ENCODE measurements at places on chromosomes 2 and 18.

DNA sequence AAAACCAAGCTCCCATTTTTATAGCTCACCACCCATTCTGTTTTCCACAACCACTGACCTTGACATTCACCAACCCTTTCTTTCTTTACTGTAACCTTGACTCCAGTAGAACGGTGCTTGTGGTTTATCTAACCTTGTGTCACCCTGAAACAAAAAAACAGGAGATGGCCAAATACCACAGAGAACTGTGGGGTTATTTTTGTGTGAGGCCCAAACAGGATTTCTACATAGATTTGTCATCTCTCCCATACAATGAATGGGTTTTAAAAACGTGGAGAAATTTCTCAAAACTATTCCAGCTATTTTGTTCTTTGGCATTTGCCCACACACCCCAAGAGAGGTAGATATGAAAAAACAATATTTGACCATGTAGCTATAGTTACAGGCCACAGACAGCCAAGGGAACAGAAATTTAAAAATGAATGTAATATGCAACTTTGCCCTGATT lies 231.3 kb upstream of the TANK start:
- DNase-seq: no peak

DNA sequence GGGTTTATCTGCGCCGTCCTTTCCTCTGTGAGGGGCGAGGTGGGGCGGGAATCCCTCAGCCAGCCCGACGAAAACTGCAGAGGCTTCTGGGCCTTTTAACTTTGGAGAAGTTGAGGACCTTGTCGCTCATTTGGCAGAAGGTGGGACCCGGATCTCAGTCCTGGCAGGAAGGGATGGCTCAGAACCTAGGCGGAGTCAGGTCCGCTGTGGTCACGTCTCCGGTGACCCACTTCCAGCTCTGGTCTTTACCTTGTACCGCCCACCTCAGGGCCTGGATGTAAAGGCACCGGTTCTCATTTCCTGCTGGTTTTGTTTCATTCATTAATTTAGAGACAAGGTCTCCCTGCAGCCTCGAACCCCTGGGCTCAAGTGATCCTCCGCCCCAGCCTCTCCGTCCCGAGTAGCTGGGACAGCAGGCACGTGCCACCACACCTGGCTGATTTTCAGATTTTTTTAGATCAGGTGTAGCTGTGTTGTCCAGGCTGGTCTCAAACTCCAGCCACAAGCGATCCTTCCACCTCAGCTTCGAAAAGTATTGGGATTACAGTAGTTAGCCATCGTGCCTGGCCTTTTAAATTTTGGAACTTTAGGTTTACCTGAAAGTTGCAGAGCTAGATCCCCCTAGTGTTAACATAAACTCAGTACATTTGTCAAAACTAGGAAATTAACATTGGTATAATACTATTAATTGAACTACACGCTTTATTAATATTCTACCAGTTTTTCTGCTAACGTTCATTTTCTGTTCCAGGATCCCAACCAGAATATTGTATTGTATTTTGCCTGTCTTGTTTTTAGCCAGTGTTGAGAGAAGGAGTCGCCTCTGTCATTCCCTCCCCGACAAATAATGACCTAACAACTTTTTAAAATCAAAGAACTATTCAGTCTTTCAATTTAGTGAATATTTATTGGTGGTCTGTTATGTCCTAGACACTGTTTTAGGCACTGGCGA lies 852 bp downstream of the POLI start:
- DNase-seq: peak; percentile 65

DNA sequence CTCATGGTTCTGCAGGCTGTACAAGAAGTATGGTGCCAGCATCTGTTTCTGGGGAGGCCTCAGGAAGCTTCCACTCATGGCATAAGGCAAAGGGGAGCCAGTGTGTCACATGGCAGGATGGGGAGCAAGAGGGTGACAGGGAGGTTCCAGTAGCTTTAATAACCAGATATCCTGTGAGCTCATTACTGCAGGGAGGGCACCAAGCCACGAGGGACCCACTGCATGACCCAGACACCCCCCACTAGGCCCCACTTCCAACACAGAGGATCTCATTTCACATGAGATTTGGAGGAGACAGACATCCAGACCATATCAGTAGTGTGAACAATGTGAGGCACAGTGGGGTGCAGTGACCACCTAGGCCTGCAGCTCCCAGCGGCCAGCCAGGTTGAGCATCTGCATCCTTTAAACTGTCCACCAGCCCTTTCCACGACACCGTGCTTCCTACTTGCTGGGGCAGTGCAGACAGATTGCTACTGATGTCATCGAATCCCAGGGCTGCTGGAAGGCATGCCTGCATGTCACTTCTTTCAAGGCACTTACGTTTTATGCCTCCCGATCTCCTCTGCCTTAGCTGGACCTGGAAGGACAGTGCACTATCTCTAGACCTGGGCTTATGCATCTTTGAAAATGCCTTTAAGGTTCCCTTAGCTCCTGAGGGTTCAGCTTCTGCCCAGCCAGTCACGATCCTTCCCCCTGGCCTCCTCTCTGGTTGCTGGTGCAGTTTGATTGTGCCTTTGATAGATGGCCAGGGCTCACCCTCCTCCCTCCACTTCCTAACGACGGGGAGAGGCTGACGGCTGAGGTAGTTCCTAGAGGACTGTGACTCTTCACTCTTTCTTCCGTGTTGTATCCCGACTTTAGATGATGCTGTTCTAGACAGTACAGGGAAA lies 174.3 kb downstream of the FAM210A start:
- no peak for DNase-seq

DNA sequence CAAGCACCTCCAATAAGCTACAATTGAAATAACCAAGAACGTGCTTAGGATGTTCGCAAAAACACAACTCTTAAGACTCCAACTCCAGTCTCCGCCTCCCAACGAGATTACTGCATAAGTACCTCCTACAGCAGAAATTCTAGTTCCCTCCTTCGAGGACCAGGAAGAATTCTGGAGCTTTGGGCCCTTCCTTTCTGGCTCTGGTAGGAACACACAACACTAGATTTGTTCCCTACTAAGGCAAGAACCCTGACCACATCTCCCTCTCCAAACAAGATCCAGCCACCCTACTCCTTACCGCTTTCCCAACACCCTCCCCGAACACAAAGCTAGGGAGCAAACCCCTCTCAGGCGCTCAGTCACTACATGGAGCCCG lies 721 bp downstream of the ADAM17 start:
- peak; percentile 46 for DNase-seq

DNA sequence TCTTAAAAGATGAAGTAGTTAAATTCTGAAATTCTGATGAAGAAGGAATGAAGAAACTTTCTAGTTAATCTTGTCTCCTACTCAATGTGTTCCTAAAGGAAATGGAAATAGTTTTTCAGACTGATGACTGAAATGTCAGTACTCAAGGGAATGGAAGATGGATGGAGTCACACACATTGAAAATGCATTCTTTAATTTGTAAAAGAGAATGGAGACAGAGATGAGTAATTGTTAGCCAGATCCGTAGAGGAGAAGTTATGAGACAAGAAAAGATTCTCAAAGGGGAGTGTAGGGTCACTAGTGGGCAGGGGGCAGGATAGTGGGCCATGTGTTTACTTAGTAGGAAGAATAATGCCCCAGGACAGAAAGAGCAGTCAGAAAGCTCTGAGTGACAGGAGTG lies 13.3 kb downstream of the ZSWIM2 start:
- no peak for DNase-seq

GRCh38 chr18:711310-711656 lies 1.1 kb downstream of the ENOSF1 start:
- no peak for DNase-seq

- no peak for DNase-seq
Measured at GRCh38 chr2:8268172-8268783, 413.6 kb upstream of the ID2 start.

- DNase-seq: no peak
Measured at GRCh38 chr2:136242100-136242499, 124.2 kb upstream of the CXCR4 start.

DNA sequence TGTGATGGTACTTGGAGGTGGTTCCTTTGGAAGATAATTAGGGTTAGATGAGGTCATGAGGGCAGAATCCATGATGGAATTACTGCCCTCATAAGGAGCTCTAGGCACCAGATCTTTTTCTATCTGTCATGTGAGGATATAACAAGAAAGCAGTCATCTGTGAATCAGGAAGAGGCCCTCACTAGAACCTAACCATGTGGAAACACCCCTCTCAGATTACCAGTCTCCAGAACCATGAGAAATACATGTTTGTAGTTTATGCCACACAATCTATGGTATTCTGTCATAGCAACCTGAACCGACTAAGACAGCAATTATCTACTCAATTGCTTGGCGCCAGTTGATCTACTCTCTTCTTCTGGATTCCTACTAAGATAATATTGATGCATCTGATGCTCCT lies 2.4 kb upstream of the SERPINB10 start:
- no peak for DNase-seq

DNA sequence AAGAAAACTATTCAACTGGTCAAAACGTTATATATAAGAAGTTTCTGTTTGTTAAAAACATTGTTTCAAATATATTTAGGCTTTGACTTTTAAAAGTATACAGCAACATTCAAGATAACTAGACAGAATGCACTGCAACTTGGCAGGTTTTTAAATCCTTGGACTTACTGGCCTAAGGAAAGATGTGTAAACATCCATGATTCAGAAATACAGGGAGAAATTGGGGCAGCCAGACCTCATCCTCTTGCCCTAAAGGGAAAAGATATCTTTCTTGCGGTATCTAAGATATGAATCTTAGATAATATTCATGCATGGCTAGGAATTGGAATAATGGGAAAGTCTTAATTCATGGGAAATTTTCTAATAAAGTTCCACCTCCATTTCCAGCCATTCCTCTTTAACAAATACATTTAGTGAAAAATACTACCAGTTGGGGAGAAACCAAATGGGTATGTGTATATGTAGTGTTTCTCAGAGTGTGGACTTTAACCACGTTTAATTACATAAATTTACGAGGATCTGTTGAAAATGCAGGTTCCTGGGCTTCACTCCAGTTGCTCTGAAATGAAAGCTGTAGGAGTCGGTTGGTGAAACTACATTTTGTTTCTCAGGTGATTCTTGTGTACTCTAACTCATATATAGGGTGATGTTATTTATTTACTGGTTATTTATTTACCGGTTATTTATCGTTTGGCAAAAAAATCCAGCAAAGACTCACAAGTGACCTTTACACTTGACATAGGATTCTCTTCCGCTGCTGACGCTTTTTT lies 587 bp upstream of the TANK start:
- peak; percentile 26 for DNase-seq

- DNase-seq: peak; percentile 70
Measured at GRCh38 chr2:113890253-113891235, 655 bp downstream of the ACTR3 start.

- DNase-seq: no peak
Measured at GRCh38 chr18:38759457-38759856, 1193.9 kb upstream of the CELF4 start.

DNA sequence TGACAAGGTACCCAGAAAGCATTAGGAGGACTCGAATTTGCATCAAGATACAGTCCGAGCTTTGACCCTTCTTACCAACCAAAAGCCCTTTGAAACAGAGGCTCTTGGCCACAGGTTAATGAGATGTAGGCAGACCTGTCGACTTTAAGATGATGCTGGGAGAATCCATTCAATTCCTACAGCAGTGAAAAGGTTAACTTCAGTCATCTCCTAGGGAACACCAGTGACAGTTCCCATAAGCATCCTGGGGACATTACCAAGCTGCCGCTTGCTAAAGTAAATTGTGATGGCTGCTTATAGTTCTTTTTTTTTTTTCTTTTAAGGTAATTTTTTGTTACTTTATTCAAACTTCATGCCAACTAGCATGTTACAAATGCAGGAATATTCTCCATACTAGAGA lies 379.3 kb downstream of the SOX11 start:
- no peak for DNase-seq

GRCh38 chr2:217803653-217803960 lies 199.2 kb downstream of the TNS1 start:
- DNase-seq: no peak

GRCh38 chr2:198146346-198146940 lies 342.1 kb downstream of the PLCL1 start:
- DNase-seq: no peak

DNA sequence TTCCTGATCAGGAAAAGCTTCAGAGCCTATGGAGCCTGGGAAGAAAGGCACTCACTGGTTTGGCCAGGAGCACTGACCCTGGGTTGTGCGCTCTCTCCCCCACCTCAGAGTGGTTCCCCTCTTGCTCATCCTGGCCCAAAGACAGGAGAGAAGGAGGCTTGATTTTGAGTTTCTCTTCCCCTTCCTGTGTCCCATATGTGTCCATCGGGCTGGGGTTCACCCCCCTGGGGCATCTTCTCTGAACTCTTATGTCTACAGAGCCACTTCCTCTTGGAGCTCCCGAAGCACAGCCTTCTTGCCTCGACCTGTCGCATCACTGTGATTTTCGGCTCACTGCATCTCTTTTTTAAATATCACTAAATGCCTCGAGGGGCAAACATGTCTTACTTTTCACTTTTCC lies 692.3 kb downstream of the RNF144A start:
- DNase-seq: no peak

DNA sequence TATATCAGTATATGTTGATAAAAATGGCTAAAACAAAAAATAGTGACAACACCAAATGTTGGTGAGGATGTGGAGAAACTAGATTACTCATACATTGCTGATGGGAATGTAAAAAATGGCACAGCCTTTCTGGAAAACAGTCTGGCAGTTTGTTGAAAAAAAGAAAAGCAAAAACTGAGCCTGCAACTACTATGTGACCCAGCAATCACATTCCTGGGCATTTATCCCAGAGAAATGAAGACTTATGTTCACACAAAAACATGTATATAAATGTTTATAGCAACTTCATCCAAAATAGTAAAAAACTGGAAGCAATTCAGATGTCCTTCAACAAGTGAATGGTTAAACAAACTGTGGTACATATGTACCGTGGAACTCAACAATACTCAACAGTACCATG lies 7.5 kb upstream of the KDSR start:
- DNase-seq: no peak

GRCh38 chr2:224440988-224441387 lies 39.1 kb upstream of the FAM124B start:
- DNase-seq: no peak

- no peak for DNase-seq
Measured at GRCh38 chr2:199994896-199995295, 39.5 kb downstream of the MAIP1 start.

DNA sequence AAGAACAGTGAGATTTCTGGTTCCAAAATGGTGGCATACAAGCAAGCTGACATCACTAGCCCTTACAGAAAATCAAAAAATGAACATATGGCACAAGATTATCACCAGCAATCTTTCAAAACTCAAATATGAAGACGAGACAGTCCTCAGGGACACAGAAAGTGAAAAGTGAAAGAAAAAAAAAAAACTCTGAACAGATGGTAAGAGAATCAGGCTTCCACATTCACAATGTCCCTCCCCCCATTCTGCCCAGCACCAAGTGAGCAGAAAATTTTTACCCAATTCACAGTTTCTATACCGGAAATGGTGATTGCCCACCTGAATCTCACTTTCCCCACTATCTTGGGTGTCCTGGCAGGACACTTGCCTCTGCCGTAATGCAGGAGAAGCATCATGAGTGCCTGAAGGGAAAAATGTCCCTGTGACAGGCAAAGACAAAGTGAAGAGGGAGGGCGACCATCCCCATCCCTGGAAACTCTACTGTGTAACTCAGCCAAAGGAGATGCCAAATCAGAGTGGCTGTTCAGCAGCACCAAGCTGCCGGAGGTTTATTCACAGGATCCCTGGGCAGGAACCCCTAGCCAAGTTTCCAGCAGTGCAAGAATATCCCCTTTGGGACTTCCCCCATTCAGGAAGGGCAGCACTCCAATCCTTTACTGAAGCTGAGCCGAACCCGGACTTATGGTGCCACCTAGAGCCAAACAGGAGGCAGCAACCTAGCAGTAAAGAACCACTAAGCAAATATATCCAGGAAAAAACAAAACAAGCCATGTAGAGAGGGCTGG lies 312.2 kb downstream of the LRATD1 start:
- peak; percentile 2 for DNase-seq

Measured in G401 (cell line).